ENCODE measurements at places on chromosomes 4 and X. TPM values are rescaled to one million over a fixed set of nuclear protein-coding genes. Genes with fewer than 3 reads are reported as not detected.

The PCSK1N gene
- total RNA-seq: 1.8 TPM

The UGT2B7 gene
- not detected for total RNA-seq

The MGAT4D gene
- total RNA-seq: not detected

The TAF7L gene
- not detected for total RNA-seq

The DDIT4L gene
- total RNA-seq: not detected

The AMBN gene
- total RNA-seq: not detected

The INTU gene
- total RNA-seq: 0.35 TPM

DNA sequence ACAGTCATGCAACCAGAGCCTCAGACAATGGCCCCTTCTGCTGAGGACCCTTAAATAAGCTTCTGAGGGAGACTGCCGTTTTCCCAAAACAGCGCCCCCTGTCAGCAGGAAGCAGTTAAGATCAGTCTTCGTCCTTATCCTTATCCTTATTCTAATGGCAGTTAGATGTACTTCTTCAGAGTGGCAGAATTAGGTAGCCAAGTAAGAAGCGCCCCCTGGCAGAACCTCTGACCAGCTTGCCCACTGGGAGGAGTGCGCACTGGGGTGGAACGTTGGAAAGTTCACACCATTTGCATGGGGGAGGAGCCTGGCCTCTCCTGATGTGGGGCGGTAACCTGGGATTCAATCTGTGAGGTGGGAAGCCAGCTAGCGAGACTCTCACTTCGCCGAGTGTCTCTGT, 133.6 kb upstream of the QRFPR start:
- no peak for DNase-seq

- no peak for DNase-seq
Measured at GRCh38 chr4:182491719-182492118, 248.5 kb downstream of the TENM3 start.

GRCh38 chr4:159235779-159236368, 133.0 kb downstream of the RAPGEF2 start:
- no peak for DNase-seq

- no peak for DNase-seq
Measured at GRCh38 chr4:185936650-185937376, 124.8 kb upstream of the SORBS2 start.

DNA sequence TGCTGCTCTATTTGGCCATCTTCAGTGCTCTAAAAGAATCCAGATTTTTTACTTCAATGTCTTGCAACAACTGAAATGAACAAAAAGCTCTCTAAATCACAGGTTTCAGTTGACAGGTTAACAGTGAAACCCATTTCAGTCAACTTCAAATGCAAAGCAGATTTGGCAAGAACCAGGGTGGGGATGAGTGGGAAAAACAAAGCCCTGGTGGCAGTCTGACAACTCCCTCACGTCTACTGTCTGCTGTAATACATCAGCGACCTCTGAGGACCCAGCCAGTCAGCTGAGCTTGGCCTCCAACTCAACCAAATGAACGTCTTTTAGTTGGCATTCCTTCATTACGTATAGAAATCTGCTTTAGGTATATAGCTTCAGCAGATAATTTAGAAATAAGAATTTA, 95.8 kb downstream of the COL25A1 start:
- DNase-seq: no peak

- DNase-seq: no peak
Measured at GRCh38 chr4:183790661-183791060, 114.4 kb upstream of the STOX2 start.

DNA sequence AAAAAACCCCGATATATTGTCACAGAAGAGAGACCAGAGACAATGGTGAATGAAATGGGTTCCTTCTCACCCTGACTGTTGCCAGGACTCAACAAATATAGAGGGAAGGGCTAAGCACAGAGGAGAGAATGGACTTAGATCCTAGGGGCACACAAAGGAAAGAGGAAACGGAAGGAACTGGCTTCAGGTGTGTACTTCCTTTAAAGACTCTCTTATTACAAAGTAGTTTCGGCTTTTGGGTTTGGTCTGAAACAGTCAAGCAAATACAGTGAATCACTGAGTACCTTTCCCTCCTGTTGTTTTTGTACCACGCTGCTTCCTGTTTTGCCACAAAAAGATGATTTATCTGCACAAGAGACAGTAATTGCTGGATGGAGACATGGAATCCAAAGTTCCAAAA, 46.1 kb upstream of the S100G start:
- no peak for DNase-seq

GRCh38 chrX:125681058-125681457, 361.4 kb downstream of the TEX13C start:
- DNase-seq: no peak

DNA sequence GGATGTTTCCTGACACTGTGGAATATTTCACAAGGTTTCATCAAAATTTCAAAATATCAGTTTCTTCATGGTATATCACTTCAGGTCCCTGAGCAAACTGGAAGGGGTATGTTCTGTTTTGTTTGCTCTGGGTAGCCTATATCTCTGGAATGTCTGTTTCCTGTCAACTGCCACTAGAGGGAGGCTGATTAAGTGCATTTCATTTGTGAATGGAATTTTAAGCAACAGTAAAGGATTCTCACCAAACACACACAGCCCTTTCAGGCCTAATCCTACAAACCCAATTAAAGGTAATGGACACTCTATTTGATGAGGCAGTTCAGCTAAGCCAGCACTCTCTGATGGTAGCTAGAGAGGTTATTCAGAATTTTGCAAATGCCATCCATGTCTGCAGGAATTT, 307.1 kb downstream of the TEX13A start:
- no peak for DNase-seq

GRCh38 chr4:83947830-83948193, 411.9 kb downstream of the GPAT3 start:
- DNase-seq: no peak

GRCh38 chr4:95599777-95600400, 51.1 kb upstream of the UNC5C start:
- no peak for DNase-seq

DNA sequence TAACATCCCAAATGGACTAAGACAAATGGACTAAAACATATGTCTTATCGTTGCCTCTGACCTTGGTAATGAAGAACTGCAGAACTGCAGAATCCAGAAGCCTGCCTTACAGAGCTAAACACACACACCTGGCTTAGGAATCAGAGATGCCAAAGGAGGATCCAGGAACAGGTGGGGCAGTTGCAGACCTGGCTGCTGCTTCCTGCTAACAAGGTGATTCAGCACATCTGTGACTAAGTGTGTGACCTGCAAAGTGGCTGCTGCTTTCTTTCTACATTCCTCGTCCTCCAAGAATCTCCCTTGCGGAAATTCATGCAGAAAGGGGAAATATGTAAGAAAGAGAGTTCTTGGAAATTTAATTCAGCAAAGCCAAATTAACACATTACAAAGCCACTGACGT, 96.8 kb upstream of the NLGN4X start:
- DNase-seq: no peak

DNA sequence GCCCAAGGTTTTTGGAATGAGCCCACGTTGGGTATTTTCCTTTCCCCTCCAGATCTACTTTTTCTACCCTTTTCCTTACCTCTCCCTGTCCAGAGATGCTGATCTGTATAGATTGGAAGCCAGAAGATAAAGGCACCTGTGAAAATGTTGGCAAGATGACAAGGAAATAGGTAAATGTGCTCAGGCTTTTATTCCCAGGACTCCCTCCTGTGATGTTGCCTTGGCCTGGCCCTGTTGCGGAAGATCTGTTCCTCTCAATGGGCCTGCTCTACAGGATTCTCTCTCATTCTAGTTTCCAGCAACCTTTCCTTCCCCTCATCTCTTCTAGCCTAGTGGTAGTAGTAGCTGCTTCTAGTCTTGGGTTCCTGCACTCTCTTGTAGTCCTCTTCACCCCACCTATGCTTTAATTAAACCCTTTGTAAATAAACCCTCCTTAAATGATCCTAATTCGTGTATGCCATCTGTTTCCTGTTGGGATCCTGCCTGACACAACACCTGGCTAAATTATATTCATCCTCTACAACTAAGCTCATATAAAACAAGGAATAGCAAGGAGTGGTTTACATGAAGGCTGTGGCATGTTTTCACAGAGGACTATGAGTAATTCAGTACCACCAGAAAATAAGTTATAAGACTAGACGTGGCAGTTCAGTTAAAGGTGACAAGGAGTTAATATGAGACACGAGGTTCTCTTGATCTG, 95.7 kb upstream of the MAOA start:
- DNase-seq: no peak

DNA sequence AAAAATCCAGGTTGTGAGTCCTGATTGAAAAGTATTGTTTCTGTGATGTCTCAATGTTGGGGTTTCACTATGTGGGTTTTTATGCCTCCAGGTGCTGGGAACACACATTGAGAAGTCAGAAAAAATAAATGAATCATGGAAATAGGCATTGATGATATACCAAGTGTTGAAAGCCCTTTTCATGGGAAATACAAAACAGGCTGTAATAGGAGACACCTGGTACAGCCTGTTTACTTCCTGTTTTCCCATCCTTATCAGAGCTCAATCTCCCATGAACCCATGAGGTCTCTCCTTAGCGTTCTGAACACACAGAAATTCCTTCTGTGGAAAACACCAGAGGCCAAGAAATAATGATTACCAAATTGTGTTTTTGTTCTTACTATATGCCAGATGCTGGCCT, 106.3 kb upstream of the BOD1L1 start:
- no peak for DNase-seq

GRCh38 chr4:67549123-67549522, 3.8 kb upstream of the CENPC start:
- DNase-seq: no peak
